ENCODE measurements at places on chromosomes 4 and X.

- DNase-seq, result no peak
Observed at GRCh38 chr4:87204559-87204958, 15.9 kb downstream of the KLHL8 start.

GRCh38 chr4:109671350-109671749 is 31.9 kb downstream of the CASP6 start:
- no peak for DNase-seq

DNA sequence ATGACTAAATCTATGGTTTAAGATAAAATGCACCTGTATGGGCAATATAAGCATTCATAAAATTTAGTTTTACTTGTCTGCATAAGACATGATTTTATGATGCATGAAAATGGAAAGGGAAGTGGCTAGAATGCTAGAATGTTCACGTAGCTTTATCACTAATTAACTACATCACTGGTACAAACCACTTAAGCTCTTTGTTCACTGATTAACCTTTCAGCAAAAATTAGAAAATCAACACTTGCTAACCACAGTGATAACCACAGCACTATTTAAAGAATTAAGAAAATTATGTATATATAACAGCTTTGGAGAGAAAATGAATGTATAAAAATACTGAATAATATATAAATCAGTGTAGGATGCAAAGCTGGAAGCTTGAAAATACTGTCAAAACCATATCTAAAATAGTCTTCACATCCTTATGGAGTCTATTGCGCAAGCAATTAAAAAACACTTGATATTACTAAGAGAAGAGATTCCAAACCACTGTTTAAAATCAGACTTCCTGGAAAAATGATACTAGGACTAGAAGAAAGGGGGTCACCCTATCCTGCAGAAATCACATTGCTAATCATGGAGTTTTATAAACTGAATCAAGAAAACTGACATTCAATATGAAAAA is 51.9 kb downstream of the EFHC2 start:
- DNase-seq, result no peak

- DNase-seq, result no peak
Observed at GRCh38 chr4:124067046-124067445, 645.5 kb downstream of the ANKRD50 start.

- peak; percentile 81 for DNase-seq
Observed at GRCh38 chr4:159271856-159272255, 169.0 kb downstream of the RAPGEF2 start.

DNA sequence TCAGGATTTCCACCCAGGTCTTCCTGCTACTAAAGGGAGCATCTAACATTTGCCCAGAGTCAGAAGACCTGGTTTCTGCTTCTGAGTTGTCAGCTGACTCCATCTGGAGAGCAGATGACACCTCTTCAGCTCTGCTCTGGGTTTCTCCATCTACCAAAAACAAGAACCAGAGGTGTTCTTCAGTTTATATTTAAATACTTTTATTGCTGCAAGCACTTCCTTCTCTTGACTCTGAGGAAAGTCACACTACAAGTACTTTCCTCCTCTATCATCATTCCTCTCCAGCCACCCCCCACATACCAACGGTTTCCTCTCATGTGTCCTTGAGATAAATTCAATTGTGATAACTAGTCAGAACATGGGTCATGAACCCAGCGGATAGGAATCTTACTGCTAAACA is 88.4 kb downstream of the PPP3CA start:
- DNase-seq, result no peak

Data from MV-4-11 (cell line).